Progenitor cell of endocrine pancreas (in vitro differentiated cells): ENCODE measurements at places on chromosomes 3 and 15. TPM values are rescaled to one million over a fixed set of nuclear protein-coding genes. Genes with fewer than 3 reads are reported as not detected.

The LIPC gene
- 4.4 and 5.9 TPM in 2 replicates for total RNA-seq

- no peak for DNase-seq
These were observed 58.1 kb upstream of the FOXP1 start for GRCh38 chr3:71641674-71642073.

DNA sequence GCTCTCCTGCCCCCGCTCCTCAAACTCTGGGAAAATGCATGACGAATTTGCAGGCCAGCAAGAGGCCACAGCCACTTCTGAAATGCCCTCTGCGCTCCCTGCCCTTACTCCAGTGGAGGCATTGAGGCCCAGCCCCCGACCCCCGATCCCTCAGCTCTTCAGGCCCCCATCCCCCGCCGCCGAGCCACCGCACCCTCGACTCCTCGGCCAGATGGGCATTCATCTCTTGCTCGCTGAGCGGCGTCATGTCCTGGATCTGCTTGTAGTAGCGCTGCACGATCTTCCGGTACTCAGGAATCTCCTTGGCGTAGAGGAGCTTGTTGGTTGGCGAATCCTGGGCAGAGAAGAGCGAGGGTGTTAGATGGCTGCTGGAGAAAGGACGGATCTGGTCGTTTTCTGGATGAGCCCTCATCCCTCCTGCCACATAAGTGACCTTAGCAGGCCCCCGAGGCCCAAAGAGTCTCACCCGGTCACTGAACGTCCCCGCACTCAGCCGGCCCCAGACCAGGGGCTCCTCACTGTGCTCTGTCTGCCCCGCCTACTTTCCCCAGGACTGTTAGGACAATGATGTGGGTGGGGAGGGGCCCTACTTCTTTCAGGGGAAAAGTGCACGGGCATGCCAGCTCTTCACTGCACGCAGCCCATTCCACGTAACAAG lies 14.0 kb downstream of the H1-8 start:
- no peak for DNase-seq

DNA sequence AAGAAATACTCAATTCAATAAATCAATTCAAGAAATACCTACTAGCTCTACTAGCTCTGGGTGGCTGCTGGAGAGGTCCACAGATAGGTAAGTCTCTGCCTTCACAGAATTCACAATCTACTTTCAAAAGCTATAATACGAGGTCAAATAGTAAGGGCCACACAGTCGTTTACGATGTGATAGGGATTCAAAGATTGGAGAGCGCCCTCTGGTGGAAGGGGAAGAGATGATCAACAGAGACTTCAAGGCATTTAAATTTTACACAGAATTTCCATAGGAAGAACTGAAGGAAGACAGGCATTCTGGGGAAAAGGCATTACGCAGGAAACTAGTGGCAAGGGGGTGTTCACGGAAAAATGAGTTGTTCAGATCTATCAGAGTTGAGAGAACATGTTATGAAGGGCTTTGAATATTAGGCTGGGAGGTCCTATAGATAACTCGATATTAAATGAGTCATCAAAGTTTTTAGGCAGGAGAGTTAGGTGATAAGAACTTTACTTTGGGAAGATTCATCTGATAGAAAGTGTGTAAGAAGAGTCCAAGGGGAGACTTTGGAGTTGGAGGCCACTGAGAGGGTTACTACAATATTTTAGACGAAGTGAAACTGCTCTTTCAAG lies 128.8 kb downstream of the FRMD5 start:
- no peak for DNase-seq

DNA sequence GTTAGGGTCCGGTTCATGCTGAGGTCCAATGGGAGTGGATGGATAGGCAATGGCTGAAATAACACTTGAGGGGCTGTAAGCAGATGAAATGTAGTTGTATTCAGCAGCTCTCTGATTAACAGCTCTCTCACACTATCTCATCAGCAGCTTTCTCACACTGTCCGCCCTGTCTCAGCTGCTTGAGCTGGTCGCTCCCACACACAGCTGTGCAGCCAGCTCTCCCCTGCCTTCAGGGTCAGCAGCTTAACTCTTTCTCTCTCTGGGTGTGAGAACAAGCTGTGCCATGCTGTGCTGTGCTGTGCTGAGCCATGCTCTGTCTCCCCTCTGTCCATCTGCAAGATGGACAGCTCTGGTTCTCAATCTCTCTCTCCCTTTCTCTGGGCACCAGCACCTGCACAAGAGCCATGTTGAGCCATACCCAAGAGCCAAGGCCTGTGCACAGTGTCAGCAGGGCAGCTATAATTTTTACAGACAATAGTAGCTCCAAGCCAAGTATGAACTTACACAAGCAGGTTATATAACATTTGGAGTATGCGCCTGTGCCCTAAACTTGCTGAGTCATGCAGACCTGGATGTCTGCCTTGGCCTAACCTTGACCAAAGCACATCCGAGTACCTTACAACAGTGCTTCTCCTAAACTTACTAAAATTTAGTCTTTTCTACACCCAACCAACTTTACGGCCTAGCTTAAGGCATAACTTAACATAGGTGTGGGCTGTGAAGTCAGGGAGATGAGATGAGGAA lies 291.3 kb upstream of the TRIM42 start:
- DNase-seq, result no peak
